Renal cortical epithelial cell (primary cell): ENCODE measurements at places on chromosomes 2 and 18.

DNA sequence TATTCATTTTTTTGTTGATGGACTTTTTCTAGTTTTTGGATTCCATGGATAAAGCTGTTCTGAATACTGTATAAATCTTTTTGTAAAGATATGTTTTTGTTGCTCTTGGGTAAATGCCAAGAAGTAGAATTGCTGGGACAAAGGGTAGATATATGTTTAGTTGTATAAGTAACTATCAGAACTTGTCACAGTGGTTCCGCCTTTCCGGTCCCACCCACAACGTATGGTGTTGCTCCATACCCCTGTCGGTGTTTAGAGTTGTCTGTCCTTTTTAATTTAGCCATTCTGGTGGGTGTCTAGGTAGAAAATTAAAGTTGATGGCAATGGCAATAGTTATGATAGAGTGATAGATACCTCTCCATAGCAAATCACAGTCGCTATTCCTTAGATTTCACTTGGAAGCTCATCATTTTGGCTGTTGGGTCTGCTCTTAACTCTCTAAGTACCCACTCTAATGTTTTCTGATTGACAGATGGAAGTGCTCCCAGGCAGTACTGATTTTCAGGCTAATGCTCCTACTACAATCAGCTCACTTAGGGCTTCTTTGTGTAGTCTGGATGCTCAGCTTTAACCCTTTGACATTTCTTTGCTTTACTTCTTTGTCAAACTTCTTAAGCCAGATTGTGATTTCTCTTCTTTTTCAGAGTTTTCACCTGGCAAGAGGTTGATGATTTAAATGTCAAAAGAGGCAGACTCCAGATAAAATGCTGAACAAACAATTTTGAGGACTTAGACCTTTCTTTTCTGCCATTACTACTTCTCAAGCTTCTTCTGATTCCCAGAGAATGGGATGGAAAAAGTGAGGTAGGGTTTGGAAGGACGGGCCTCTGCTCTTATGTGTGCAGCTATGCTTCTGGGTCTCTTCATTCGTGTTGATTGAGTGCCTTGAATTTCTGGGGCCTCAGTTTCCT lies 156.4 kb downstream of the AQP4 start:
- DNase-seq, result no peak

DNA sequence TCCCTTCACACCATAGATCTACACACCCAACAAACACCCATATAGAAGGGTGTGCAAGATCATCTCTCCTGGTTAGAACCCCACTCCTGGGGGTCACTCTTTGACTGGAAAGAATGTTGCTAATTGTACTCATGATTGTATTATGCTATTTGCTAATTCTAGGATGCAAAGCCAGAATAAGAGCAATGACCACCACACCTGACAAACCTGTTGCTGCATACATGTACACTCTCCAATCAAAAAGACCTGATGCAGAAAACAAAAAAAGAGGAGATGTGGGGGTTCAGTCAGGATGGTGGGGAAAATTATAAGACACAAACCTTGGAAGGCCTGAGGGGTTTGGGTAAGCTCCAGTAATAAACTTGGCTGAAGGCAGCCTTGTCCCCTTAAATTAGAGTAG lies 36.9 kb upstream of the PDK1 start:
- DNase-seq, result no peak

GRCh38 chr2:240359695-240360094 lies 75.8 kb upstream of the GPC1 start:
- no peak for DNase-seq

- DNase-seq, result no peak
These were observed 175.2 kb upstream of the HDAC4 start for GRCh38 chr2:239575931-239576445.

GRCh38 chr2:83113953-83114352 lies 1345.1 kb downstream of the SUCLG1 start:
- no peak for DNase-seq

- peak; percentile 57 for DNase-seq
These were observed 58.6 kb upstream of the SLC25A52 start for GRCh38 chr18:31819106-31819924.

- no peak for DNase-seq
These were observed 43.1 kb downstream of the HPCAL1 start for GRCh38 chr2:10345813-10346212.

- no peak for DNase-seq
These were observed 10.8 kb upstream of the CCL20 start for GRCh38 chr2:227802882-227803281.

DNA sequence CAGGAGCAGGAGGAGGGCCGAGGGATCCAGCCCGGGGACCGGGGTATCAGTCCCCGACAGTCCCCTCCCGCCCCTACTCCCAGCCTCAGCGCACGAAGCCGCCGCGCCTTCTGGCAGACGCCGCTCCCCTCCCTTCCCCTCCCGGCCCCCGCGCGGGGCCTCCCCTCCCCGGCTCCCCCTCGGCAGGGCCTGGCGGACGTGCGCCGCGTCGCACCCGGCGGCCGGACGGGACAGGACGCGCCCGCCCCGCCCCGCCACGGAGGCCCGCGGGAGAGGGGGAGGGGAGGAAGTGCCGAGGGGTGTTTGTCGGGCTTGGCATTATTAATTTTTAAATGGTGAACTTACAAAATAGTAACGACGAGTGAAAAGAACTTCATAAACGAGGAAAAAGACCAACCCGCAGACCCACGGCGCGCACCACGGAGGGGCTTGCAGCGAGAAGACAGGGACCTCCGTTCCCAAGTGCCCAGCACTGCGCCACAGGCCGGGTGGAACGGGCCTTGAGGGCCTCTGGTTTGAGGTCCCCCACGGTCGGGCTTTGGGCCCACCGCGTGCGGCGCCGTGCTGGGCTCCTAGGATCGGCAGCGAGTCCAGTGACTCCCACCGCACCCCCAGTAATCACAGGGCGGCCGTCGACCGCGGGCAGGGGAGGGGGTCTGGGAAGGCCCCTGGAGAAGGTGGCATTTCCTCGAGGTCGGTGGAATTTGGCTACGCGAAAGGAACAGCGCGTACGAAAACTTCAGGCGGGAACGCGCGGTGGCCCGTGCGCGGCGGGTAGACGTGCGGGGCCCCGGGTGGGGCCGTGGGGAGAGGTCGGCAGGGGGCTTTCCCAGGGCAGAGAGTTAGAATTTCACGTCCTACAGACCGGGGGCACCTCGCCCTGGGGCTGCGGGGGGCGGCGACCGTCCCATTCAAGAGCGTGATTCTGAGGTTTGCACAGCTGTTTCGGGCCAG lies 954 bp upstream of the CTDSP1 start:
- no peak for DNase-seq

DNA sequence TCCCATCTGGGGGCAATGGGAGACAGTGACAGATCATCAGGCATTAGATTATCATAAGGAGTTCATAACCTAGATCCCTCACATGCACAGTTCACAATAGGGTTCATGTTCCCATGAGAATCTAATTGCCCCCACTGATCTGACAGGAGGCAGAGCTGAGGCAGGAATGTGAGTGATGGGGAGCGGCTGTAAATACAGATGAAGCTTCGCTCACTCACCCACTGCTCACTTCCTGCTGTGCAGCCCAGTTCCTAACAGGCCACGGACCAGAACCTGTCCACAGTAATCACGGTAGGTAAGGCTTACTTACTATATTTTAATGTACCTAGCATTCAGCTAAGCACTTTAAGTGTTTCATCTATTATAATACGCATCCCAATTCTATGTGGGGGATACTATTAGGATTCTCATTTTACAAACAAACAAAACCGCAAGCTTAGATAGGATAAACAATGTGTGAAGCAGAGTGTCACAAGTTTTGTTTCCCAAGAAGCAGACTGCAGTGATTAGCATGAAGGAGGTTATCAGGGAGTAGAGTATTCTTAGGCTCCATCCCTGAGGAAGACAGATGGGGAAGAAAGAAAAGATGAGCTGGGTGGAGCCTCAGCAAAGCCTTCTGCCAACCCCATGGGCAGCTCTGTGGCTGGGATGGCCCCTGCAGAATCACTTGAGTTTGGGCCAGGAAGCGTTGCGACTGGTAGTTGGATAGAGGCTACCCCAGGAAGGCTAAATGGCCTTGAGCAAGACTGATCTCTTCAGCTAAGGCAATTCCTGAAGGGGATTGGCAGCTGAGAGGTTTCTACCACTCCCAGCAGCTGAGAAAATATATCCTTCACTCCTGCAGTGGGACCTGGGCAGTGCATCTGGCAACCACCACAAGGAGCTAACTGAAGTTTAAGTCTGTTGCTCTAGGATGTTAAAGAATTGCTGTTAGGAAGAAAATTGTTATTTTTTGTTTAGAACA lies 133.1 kb downstream of the MREG start:
- no peak for DNase-seq

- DNase-seq, result no peak
These were observed 426.0 kb downstream of the MBD2 start for GRCh38 chr18:53798516-53798915.

DNA sequence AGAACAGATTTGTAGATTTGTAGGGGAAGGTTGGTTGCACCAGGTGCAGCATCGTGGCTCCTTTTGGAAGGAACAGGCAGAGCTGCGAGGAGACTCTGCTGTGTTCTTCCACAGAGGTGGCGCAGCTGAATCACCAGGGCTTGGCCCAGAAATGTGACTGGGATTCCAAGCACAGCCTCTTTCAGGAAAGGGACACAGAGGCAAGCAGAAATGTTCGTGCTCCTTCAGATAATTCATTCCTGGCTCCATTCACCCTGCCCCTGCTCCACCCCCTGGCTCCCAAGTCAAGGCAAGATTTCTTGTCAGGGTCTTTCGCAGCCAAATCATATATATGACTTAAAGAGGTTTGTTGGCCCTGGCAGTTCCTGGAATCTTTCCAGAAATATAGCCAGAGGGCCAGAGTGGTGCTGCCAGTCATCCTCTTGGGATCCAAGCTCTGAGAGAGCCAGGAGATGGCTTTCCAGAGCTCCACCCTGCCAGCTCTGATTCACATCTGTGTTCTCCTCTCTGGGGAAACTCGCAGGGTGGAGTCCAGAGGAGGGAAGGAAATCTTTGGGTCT lies 203.9 kb upstream of the TANK start:
- DNase-seq, result no peak

- no peak for DNase-seq
These were observed 1.2 kb downstream of the ZNF236 start for GRCh38 chr18:76823587-76824011.

- peak; percentile 26 for DNase-seq
These were observed 65.1 kb downstream of the TMEM182 start for GRCh38 chr2:102826904-102827303.

GRCh38 chr18:2997429-2997828 lies 15.5 kb downstream of the LPIN2 start:
- DNase-seq, result no peak

- peak; percentile 36 for DNase-seq
These were observed 7.3 kb downstream of the SRSF7 start for GRCh38 chr2:38743672-38744398.

GRCh38 chr2:113169586-113169985 lies 4.2 kb upstream of the PSD4 start:
- DNase-seq, result no peak

GRCh38 chr2:219286436-219287115 lies 7.4 kb downstream of the DNAJB2 start:
- peak; percentile 30 for DNase-seq

GRCh38 chr2:217289177-217289906 lies 429.5 kb upstream of the TNP1 start:
- DNase-seq, result no peak

DNA sequence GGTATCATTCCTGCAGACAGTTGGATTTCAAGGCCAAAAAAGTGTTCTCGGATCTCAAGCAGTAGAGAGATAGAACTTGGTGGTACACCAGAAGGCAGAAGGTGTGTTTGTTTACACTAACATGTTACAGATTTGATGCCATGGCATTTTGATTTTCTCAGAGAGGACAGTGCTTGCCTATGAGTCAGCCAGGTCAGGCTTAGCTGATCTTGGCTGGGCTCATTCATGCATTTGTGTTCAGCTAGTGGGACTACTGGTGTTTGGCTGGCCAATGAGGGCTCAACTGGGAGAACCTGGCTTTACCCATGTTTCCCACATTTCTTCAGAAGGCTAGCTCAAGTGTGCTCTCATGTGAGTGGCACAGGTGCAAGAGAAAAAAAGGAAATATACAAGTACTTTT lies 162.0 kb downstream of the C1D start:
- DNase-seq, result peak; percentile 40

- no peak for DNase-seq
These were observed 89.6 kb downstream of the EPAS1 start for GRCh38 chr2:46386763-46387162.

- DNase-seq, result no peak
These were observed 12.8 kb downstream of the TSN start for GRCh38 chr2:121768143-121768755.

GRCh38 chr18:42914476-42914875 lies 201.0 kb downstream of the RIT2 start:
- no peak for DNase-seq

DNA sequence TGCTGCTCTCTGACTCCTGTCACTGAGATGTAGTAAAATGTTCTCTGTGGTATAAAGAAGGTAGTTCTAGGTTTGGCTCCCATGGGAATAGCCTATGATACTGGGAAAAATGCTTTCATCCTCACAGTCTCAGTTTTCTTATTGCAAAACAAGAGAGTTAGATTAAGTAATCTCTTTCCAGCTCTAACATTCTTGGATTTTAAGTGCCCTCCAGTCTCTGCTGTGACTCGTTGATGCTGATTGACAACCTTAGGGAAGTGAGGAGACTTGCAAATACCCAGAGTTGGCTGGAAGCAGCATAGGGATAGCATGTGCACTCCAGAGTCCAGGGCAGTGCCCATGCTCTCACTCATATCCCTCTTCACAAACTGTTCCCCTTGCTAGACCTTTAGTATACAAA lies 534.9 kb downstream of the SLC4A3 start:
- peak; percentile 82 for DNase-seq

- no peak for DNase-seq
These were observed 44.0 kb upstream of the CHMP1B start for GRCh38 chr18:11807233-11807632.

- DNase-seq, result no peak
These were observed 7.5 kb upstream of the STAMBP start for GRCh38 chr2:73821227-73821626.

GRCh38 chr2:10343658-10344057 lies 41.0 kb downstream of the HPCAL1 start:
- DNase-seq, result no peak

DNA sequence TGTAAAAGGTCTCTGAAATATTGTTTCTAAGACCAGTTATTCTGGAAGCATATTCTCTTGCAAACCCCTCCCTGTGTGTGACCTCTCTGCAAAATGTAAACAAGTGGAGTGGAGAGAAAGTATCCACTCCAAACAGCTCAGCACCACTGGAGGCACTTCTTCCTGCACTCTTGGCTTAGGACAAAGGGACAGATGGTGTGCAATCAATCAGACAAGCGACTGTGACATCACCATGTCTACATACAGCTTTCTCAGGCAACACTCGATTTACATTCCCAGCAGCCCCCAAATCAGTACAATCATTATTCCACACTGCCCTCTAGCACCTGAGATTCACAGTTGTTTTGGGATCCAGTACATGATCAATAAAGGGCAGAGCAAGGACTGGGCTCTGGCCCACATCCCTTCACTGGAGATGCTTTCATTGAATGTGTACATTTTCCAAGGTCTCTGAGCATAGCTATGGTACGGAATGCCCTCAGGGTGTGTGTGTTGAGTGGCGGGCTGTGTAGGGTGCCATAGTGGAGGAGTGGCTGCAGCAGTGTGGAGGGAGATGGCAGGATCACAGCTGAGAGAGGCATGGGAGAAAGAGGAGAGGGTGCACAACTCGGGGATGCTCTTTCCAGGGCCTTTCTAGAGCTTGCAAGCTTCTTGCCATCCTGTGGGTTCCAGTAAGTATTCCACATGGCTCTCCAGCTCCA lies 311.8 kb upstream of the ST6GAL2 start:
- DNase-seq, result no peak

GRCh38 chr2:85134255-85134895 lies 1.2 kb downstream of the TCF7L1 start:
- no peak for DNase-seq

- DNase-seq, result no peak
These were observed 132.4 kb downstream of the ACOXL start for GRCh38 chr2:110864731-110865130.
